ENCODE measurements at places on chromosomes 5 and 9.

DNA sequence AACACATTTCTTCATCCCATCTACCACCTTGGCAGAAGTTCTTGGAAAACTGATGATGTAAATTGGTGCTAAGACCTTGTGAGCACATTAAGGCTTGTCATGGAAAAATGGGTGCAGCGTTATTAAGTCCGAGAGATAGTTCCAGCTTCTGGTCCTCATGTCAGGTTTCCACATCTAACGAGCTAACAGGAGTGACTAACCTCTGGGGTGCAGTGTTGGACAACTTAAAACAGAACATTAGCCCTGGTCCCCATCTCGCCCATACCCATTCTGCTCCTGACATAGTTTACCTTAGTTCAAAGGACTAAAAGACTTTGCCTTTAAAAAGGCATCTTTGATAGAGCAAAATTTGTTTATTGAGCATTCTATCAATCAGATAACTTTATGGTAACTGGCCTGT lies 128.0 kb downstream of the SLC1A3 start:
- no peak for DNase-seq

DNA sequence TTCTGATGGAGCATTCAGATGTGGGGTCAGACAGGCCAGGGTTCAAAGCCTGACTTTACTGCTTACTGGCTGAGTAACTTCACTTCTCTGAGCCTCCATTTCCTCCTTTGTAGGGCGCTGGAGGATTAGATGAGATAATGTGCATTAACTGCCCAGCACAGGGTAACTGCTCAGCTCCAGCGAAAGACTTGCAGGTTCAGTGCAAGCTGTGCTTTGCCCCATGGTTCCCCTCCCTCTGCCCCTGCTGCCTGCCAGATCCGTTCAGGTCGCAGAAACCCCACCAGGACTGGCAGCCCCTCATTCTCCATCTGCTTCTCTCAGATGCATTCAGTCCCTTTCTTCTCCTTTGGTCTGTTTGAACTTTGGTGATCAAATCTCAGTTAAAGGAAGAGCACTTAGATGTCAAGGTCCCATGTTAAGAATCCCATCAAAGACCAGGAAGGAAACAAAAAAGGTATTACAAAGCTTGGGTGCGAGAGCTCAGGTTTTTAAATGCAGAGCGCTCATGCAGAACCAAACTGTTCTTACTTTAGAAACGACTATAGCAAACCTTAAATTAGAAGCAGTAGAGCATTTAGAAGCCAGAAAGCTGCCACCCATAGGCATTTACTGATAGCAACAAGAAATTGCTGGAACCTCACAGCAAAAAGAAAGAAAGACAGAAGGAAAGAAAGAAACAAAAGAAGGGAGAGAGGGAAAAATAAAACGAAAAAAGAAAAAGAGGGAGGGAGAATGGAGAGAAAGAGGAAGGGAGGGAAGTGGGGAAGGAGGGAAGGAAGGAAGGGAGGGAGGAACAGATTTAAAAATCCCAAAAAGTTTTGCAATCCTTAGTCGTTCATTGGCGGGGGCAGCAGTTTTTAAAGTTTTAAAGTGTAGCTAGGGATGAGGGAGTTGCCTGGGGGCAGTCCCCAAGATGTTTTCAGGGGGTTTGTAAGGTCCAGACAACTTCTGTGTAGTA lies 23.5 kb downstream of the AFAP1L1 start:
- DNase-seq: no peak

GRCh38 chr5:100456615-100457014 lies 78.6 kb upstream of the FAM174A start:
- no peak for DNase-seq

DNA sequence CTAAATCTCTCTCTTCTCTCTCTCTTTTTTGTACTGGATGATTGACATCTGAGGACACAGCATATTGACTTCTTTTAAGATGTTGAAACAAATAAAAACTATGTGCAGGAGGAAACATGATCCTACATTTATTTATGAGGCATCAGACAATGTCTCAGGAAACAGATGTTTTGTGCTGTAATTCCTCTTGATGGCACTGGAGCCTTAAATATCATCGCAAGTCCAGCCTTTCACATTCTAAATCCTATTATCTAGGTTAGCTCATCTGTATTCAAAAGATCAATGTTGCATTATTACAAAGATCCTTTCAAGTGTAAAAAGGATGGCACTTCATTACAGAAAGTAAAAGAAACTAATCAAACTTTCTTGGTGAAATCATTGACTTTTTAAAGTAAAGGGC lies 63.9 kb downstream of the MAT2B start:
- no peak for DNase-seq

DNA sequence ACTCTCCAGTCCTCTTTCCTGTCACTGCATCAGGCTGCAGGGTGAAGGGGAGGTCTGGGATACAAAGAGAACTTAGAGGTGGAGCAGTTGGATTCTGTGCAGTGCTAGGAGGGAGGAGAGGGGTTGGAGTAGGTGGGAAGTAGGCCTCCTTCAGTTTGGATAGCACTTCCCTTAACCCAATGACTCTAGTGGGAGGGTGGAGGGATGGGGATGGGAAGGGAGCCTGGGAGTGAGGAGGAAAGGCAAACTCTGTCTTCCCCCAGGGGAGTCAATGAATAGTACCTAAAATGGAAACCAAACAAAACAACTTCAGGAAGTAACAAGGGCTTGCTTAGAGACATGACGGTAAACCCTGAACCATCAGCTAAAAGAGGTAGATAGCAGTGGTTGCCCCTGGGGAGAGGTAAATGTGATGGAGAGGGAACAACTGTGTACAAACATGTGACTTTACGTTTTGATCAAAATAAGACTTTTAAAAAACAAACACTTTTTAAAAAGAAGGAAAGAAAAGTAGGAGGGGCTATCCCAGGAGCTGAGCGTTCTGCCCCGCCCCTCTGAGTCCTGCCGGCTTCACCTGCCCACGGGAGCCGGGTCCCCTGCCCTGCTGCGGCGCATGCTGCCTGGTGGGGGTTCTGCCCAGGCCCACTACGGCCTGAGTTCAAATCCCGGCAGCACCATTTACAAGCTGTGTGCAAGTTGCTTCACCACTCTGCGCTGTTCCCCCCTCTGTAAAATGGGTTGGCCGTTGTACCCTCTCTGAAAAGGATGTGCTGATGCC lies 30.9 kb downstream of the GSN start:
- DNase-seq: no peak

GRCh38 chr9:83234541-83234940 lies 171.6 kb upstream of the RASEF start:
- no peak for DNase-seq

DNA sequence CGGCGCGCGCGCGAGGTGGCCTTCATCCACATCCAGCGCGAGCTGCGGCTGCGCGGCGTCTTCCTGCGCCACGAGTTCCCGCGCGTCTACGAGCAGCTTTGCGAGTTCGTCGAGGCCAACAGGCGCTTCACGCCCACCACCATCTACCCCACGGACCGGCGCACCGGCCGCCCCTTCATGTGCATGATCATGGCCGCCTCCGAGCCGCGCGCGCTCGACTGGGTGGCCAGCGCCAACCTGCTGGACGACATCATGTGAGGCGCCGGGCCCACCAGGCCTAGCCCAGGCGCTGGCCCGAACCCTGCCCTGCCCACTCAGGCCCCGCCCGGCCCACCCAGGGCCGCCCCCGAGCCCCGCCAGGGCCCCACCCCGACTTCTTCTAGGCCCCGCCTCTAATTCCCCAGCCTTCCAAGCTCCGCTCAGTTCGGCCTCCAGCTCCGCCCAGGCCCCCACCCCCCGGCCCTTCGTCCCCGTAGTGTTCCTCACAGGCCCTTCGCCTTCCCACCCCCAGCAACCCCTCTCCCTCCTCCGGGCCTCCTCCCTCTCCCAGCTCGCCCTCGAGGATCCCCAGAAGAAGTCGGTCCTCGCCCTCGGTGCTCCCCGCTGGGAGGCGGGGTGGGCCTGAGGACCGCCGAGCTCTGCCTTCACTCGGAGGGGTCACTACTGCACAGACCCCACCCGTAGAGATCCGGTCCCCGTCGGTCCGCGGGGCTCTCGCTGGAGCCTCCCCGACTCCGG lies 2.0 kb upstream of the PHPT1 start:
- DNase-seq: peak; percentile 47

- no peak for DNase-seq
Measured at GRCh38 chr5:140420226-140420570, 18.6 kb downstream of the ANKHD1 start.

DNA sequence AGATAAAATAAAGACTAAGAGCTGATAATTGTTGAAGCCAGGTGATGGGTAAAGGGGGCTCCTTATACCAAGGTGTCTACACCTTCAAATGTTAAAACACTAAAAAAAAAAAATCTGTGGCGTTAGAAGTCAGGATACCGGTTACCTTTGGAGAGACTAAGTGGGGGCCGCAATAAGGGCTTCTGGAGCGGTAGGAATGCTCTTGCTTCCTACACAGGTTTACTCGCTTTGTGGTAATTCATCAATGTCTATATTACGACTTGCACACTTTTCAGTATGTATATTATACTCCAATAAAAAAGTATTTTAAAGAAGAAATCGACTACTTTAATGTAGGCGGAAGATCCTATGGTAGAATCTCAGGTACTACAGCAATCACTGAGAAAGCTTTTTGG lies 12.5 kb downstream of the MRPS27 start:
- DNase-seq: no peak

GRCh38 chr5:124704594-124705284 lies 41.7 kb downstream of the ZNF608 start:
- DNase-seq: no peak

- no peak for DNase-seq
Measured at GRCh38 chr9:123866497-123866896, 63.4 kb downstream of the DENND1A start.

Data from NCI-H2171 (cell line).